ENCODE measurements at places on chromosomes 1 and 21.

DNA sequence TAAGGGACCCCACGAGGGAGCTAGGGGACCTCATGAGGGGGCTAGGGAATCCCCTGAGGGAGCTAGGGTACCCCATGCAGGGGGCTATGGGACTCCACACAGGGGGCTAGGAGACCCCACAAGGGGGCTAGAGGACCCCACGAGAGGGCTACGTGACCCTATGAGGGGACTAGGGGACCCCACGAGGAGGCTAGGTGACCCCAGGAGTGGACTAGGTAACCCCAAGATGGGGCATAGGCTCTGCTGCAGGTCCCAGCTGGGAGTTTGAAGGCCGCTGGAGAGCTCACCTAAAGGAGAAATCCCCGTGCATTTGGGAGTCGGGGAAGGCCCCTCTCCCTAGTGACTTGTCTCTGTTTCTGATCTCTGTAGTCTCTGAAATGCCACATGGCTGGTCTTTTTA, 50.0 kb upstream of the DMRTB1 start:
- DNase-seq = no peak

- no peak for DNase-seq
Observed at GRCh38 chr1:180627411-180627810, 4.4 kb upstream of the XPR1 start.

DNA sequence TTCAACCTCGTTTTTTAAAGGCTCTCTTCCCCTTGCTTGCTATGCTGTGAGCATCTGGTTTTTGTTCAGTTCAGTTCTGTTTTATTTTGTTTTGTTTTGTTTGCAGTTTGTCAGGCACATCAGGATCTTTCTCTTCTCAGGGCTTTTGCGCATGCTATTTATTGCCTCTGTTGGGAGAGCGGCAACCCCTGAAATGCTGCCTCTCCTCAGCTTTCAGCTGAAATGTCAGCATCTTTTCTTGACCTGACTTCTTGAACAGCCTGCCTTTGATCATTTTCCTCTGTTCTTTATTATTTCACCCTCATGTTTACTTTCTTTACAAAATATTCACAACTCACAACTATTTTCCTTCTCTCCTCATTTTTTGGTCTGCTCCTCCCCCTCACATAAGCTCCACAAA, 50.4 kb upstream of the RC3H1 start:
- no peak for DNase-seq

GRCh38 chr1:152048416-152049009, 11.7 kb upstream of the S100A11 start:
- peak; percentile 87 for DNase-seq

- DNase-seq = no peak
Observed at GRCh38 chr1:192801451-192801850, 7.4 kb upstream of the RGS2 start.

DNA sequence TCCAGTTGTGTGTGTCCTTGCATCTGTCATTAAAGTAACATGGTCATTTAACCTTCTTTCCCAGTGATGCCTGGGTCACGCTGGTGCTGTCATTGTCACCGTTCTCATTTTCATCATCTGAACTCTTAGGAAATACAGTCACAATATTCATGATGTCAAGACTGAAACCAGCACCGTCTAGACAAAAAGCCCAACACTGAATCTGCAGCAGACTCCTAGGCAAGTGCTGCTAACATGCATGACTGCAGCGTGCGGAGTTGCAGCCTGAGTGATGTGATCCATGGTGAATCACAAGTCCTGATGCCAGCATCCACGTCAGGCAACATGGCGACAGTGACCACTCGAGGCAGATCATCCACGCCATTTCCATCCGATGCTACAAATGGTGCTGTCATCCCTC, 37.6 kb downstream of the MRPL37 start:
- no peak for DNase-seq

DNA sequence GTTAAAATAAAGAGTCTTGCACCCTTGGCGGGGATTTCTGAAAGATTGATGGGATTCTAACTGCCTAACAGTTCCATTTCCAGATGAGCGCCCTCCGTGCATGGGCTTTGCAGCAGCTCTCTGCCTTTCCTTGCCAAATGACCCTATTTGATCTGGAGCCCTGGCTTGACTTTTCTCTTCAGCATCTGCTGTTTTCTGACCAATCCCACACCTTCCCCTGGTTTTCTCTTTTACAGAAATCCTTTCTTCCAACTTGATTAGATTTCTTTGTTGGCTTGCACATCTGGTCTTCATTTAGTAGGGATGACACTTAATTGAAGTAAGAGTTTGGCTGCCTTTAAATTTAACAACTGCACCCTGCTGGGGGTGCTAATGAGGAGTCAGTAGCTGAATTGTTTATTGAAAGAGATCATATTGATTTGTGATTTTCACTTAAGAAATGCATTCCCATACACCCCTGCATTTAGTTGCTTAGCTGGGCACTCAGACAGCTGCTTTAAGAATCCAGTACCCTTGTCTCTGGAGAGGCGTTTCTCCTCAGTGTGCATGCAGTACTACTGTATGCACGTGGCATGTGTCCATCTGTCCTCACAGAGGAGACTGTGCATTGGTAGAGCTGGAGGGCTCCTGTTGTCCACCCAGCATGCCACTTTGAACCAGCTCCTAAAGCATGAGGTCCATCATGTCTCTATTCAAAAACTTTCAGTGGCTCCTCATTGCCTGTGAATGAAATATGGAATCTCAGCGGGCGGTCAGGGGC, 99.7 kb downstream of the NOS1AP start:
- no peak for DNase-seq

GRCh38 chr1:224183591-224184312, 712 bp downstream of the DEGS1 start:
- DNase-seq = no peak

DNA sequence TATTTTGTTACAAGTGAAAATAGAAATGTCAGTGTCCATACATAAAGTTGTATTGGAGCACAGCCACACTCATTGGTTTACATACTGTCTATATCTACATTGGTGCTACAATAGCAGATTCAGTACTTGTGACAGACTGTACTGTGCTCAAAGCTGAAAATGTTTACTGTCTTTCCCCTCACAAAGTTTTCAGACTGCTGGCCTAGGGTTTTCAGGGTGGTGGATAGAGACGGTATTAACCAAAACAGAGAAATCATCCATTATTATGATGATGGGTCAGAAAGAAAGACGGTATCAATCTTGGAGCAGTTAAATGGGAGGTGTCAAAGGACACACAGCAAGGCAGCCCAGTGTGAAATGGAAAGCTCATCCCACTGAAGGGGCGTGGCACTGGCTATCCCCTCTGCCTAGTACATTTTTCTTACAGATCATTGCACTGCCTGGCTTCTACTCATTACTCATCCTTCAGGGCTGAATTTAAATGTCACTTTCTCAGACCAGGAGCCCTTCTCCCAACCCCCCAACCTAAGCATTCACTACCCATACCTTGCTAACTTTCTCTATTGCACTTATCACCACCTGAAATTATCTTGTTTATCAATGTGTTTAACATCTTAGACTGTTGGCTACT, 10.2 kb downstream of the JAK1 start:
- no peak for DNase-seq

GRCh38 chr1:221397141-221397540, 344.7 kb downstream of the DUSP10 start:
- no peak for DNase-seq

GRCh38 chr1:109751531-109752260, 10.9 kb upstream of the GSTM3 start:
- no peak for DNase-seq

GRCh38 chr1:116942344-116942743, 32.6 kb downstream of the PTGFRN start:
- no peak for DNase-seq

DNA sequence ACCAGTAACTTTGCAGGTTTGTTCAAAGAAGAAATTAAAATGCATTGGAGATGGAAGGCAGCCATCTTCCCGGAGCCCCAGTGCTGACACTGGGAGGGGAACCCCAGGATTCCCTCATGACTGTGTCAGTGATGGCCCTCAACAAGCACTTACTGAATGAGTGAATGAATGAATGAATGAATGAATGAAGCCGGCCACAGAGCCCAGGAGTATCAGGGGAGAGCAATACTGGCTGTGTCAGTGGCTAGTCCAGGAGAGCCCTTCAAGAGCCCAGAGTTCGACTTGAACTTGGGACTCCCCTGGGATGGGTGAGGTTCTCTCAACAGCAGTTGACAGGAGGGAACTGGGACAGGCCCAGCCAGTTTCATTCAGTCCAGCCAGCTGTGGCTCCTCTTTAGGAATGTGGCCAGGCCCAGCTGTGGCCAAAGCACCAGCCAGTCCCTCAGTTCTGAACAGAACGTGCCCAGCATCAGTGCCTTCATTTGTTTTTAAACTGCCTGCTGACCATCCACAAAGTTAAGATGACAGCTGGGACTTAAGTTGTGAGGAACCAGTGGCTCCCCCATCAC, 9.2 kb upstream of the ERG start:
- DNase-seq = no peak

- peak; percentile 26 for DNase-seq
Observed at GRCh38 chr1:31183927-31184554, 55.6 kb downstream of the NKAIN1 start.

- DNase-seq = no peak
Observed at GRCh38 chr1:44808063-44808937, at the start of gene BTBD19. Gene BTBD19, plus strand, starts transcription at chr1:44808523. Its CDS starts 298 bp downstream, at chr1:44808821.

DNA sequence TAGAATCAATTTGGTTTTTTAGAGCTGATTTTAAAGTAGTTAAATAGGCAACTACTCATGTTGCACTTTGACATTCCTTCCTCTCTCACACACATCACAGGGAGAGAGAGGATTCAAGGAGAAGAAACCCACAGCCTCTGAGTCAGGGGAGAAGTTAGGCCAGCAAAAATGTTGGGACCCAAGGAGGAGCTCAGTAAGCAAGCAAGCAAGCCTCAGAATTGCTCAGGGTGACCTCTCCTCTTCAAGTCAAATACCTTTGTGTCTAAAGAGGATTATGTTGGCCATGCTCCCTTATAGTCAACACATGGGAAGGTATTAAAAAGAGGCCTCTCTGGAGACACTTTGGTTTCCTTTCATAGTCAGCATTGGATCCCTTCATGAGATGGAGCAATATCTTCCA, 80.5 kb upstream of the WARS2 start:
- DNase-seq = no peak

GRCh38 chr21:36104317-36105300, 30.3 kb upstream of the CBR3 start:
- DNase-seq = no peak

DNA sequence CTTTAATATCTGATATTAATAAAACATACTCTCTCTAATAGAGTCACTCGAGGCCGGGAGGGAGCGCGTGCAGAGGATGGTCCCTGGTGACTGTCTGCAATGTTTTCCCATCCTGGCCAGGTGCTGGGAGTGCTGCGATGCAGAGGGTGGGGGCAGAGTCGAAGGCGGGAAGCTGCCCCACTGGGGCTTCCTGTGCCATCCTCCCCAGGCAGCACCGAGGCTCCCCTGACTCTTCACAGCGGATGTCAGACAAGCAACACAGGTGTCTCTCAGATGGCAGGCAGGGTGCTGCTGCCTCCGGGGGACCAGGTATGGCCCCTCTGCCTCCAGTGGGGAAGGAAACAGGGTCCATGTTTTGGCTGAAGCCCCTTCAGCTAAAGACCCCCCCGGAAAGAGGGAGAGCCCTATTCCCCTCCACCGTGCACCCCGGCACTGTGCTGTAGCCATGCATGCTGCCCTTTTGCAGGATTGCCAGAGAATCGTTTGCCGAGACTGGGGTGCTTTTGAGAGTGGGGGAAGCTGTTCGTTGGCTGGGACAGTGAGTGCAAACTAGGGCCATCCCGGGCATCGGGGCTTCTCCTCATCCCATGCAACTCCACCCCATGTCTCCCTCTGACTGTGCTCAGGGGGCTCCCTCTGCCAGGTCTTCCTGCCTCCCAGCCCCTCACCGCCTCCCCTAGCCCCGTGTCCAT, 32.1 kb upstream of the TTC34 start:
- no peak for DNase-seq

DNA sequence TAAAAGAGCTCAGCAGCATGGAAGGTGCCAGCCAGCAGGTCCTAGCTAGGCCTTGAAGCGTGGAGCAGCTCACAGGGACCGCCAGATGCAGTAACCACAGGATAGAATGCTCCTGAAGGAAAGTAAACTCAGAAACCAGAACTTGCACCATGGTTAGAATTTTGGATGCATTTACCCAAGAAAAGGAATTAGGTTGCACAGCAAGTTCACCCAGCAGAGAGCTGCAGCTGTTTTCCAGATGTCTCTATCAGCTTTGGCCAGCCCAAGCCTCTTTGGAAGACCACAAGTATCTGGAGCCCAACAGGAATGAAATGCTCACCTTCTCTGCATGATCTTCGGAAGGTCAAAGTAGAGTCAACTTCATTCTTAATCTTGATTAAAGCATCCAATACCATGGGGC, 21.0 kb upstream of the ATP13A2 start:
- no peak for DNase-seq

Data from SHP77 treated with DMSO at 0.1 percent for 48 hours (cell line).